ENCODE measurements at places on chromosomes 12 and 14.

DNA sequence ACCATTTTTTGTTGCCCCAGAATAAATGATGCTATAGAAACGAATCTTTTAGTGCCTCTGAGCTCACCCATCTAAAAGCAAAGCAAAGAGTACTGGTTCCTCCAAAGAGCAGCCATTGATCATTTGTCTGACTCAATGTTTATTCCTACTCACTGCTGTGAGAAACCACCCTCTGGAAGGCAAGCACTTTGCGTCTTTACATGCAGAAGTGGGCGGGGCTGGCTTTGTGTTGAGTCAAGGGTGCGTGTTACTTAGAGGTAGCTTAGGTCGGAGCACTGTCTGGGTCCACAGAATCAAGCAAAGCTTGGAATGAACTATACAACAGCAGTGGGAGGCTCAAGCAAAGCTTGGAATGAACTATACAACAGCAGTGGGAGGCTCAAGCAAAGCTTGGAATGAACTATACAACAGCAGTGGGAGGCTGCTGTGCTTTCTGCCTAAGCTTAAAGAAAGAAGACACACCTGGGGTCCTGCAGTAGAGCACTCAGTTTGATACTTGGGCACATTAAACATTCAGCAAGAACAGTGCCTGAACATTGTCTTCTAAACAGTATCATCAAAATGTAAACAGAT lies 77.2 kb upstream of the PRICKLE1 start:
- no peak for DNase-seq

DNA sequence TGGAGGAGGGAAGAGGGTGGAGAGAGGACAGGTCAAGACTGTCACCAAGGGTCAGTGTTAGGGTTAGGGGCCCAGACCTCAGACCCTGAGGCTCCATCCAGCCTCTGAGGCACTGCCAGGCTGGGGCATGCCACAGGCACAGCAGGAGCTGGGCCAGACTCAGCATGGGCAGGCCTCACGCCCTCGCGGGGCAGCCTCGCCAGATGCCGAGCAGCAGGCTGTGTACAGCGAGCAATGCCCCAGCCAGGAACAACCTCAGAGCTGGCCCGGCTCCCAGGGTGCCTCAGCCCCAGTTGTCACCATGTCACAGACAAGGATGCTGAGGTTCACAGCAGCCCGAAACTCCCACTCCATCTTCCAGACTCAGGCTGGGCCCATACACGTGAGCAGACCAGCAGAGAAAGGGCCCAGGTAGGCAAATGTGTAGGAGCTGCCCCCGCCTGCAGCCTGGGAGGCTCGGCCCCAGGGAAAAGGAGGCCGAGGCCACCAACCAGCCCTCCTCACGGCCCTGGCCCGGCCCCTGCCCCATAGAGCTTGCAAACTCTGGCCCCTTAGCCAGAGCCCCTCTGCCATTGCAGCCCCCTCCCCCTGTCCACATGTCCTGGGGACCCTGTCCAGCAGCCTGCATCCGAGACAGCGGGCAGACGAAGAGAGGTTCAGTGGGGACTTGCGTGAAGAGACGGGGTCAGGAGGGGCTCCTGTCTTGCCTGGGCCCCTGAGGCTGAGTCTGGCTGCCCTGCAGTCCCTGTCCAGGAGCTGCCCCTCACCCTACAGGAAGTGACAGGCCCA lies 7.5 kb downstream of the C14orf180 start:
- DNase-seq = no peak

- no peak for DNase-seq
These were observed 272.2 kb upstream of the TMPO start for GRCh38 chr12:98243190-98243589.

GRCh38 chr12:112969547-112970306 lies 8.6 kb upstream of the OAS2 start:
- no peak for DNase-seq

GRCh38 chr14:59214702-59215302 lies 26.3 kb downstream of the DAAM1 start:
- no peak for DNase-seq

- DNase-seq = peak; percentile 9
These were observed 157.8 kb downstream of the ZFP36L1 start for GRCh38 chr14:68634874-68635595.

- no peak for DNase-seq
These were observed 113.0 kb upstream of the NTF3 start for GRCh38 chr12:5318874-5319273.

DNA sequence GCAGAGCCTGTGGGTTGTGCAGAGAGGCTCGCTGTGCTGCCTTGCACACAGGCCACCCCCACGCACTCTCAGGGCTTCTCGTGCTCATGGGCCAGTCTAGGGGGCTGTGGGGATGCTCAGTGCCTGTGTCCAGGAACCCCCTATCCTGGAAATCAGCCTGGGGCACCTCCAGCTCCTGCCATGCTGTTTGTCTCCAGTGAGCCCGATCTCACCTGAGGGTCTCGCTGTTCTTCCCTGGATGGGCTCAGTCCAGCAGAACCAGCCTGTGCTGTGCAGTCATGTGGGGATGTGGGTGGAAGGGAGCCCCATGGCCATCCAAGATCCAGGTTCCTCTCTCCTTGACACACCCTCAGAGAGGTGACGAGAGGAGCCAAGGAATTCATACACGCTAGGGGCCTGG lies 26.7 kb downstream of the SERPINA1 start:
- no peak for DNase-seq

- no peak for DNase-seq
These were observed 12.4 kb downstream of the LRRC10 start for GRCh38 chr12:69598174-69598753.

- no peak for DNase-seq
These were observed 18.1 kb downstream of the GPATCH2L start for GRCh38 chr14:76169776-76170175.

DNA sequence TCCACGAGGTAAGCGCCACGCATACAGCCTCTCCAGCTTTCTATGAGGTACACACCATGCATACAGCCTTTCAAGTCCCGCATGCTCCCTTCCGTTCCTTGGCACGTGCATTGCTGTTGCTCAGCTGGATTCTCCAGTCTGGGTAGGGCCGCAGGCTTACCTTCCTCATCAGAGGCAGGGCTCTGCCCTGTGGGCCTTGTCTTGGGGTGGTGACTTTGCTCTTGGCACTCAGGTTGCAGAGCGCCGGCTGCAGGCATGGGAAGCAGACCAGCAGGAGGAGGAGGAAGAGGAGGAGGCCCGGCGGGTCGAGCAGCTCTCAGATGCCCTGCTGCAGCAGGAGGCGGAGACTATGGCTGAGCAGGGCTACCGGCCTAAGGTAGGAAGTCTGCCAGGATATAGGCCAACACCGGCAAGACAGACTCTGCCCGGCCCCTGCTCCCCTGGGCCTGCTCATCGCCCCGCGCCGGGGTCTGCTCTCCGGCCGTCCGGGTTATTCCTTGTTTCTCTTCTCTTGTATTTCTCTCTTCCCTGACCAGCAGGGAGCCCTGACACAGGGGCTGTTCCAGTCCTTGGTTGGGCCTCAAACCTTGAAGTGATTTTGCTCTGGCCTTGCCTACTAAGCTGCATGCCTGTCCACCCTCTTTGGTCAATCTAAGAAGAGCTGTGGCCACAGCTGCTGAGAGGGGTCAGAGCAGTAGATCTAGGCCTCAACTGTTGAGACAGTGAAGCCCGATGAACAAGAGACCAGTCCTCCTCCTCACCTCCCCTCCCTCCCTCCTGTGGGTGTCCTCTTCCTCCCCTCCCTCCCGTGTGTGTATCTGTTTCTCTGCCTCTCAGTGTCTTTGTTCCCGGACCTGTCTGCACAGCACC lies 15.3 kb downstream of the TCHP start:
- DNase-seq = no peak

DNA sequence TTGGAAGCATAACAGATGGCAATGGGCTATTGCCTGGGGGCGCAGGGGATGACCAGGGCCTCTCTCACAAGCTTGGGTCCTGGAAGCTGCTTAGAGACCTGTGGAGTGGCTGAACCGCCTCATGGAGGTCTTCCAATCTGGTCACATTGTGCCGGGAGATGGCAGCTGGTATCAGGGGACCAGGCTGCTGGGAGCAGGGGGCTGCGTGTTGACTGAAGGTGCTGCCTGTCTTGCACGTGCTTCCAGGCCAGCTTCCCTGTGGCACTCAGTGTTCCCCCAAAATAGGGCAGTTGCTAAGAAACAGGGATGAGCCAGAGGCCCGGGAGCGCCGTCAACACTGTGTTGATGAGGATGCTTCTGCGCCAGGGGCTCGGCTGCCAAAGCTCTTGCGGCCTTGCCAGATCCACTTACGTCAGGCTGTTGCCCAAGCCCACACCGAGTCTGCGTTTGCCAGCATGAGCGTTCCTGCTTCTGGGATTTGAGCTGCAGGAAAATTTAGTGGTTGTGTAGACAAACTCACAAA lies 39.8 kb downstream of the ELK3 start:
- peak; percentile 74 for DNase-seq

- no peak for DNase-seq
These were observed 239.0 kb upstream of the ATP2B1 start for GRCh38 chr12:89947437-89948270.

DNA sequence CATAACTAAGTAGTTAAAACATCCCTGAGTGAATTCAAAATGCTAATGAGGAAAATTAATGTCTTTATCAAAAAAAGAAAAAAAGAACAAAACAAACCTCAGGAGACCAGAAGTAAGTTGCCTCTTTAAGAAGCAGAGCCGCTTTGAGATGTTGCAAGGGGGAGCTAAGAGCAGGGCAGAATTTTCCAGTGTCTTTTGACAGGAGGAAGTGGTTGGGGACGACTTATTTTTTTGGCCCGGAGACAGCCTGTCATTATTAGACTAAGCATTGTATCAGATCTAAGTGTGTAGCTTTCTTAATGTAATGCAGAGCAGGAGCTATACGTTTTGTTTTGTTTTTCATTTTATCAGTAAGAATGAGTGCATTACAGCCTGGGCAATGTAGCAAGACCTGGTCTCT lies 206.6 kb downstream of the CACNA1C start:
- no peak for DNase-seq

GRCh38 chr14:23137813-23138535 lies 18.9 kb upstream of the CEBPE start:
- no peak for DNase-seq

DNA sequence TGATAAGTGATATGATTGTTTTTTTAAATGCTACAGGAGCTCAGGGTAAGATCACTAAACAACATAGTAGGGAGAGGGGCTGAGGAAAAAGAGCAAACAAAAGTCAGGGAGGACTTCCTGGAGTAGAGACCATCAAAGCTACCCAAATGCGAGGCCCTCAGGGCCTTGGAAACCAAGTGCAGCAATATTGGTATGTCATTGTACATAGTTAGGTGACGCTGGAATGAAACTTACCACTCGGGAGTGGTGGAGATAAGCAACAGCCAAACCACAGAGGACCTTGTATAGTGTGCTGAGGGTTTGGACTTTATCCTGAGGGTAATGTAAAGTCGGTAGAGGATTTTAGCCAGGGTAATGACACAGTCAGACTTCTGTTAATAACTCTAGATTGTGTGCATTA lies 13.8 kb downstream of the KITLG start:
- no peak for DNase-seq

DNA sequence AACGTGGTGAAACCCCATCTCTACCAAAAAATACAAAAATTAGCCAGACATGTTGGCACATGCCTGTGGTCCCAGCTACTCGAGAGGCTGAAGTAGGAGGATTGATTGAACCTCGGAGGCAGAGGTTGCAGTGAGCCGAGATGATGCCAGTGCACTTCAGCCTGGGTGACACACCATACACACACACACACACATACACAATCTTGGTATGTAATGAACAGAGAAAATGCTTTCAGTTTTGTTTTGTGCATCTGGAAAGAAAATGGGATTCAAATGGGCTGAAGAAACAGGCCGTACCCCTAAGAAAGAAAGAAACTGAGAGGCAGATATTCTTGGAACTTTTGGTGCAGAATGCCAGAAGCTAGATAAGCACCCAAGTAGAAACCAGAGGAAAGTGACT lies 107.2 kb downstream of the PDE3A start:
- DNase-seq = no peak

DNA sequence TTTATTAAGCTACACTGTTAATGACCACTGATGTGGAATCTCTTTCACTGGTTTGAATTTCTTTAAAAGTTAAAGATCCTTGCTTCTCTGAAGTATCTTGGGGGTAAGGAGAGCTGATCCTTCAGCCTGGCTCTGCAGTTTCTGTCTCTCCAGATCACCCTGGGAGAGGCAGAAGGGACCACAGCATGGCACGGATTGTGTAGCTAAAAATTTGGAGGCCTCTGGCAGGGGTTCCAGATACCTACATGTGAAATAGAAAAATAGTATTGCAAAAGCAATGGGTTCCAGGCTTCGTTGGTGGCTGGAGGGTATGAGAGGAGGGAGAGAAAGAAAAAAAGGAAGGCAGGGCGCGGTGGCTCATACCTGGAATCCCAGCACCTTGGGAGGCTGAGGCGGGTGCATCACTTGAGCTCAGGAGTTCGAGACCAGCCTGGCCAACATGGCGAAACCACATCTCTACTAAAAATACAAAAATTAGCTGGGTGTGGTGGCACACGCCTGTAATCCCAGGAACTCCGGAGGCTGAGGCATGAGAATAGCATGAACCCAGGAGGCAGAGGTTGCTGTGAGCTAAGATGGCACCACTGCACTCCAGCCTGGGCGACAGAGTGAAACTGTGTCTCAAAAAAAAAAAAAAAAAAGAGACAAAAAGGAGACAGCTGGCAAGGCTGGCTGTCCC lies 3.4 kb downstream of the CHST11 start:
- no peak for DNase-seq

- DNase-seq = no peak
These were observed 48.5 kb downstream of the TBK1 start for GRCh38 chr12:64500394-64500793.

DNA sequence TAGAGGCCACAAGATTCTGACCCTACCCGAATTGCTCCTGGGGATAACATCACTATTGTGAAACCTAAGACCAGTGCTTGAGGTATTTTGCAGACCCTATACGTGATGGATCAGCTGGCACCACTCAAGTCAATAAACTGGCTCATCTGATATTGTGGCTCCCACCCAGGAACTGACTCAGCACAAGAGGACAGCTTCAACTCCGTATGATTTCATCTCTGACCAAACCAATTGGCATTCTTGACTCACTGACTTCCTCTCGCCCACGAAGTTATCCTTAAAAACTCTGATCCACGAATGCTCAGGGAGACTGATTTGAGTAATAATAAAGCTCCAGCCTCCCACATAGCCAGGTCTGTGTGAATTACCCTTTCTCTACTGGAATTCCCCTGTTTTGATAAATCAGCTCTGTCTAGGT lies 1036.1 kb upstream of the TMEM132C start:
- no peak for DNase-seq

DNA sequence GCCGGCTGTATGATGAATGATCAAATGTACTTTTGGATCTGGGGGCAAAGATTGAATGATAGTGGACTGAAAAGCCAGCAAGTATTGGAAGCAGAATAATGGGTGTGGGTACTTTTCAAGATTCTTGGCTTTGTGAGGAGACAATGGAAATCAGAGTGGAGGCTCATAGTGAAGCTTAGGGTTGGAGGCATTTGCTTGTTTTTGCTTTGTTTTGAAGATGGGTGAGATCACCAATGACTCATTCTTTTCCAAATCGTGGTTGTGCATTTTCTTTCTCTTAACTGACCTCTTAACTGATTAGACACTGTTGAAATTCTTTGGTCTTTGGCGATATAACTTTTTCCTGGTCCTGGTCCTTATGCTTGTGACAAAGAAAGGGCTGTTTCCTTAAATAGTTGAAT lies 54.4 kb downstream of the PELI2 start:
- DNase-seq = no peak
